ENCODE measurements at places on chromosomes 5 and 9.

GRCh38 chr5:1293416-1294205, 1.3 kb downstream of the TERT start:
- peaks cover 5% of the 10 kb centered on the region for H3K4me1 ChIP-seq
- peak overlapping the region; percentile 66 for H3K4me3 ChIP-seq
- H3K27me3 ChIP-seq: peaks cover 52% of the 10 kb centered on the region
- no peak overlapping the region for H3K27ac ChIP-seq
- peaks cover 3% of the 10 kb centered on the region for H3K36me3 ChIP-seq

GRCh38 chr9:70478963-70479641, 64.6 kb upstream of the KLF9 start:
- no peak overlapping the region for H3K4me3 ChIP-seq
- no peak for DNase-seq
- peaks cover 15% of the 10 kb centered on the region for H3K27me3 ChIP-seq
- H3K4me1 ChIP-seq: peaks cover 37% of the 10 kb centered on the region
- no peak overlapping the region for H3K27ac ChIP-seq

GRCh38 chr5:87393331-87393730, 19.4 kb downstream of the CCNH start:
- no peak for DNase-seq
- H3K27me3 ChIP-seq: peaks cover 2% of the 10 kb centered on the region
- no peaks in the 10 kb centered on the region for H3K4me1 ChIP-seq
- no peak overlapping the region for H3K4me3 ChIP-seq

- peaks cover 11% of the 10 kb centered on the region for H3K4me1 ChIP-seq
- peaks cover 15% of the 10 kb centered on the region for H3K36me3 ChIP-seq
- no peak for DNase-seq
- H3K27ac ChIP-seq: no peak within 1 kb of the TSS
These were observed at the start of gene LTC4S for GRCh38 chr5:179793468-179794139. LTC4S (plus strand) TSS chr5:179793986; CDS start chr5:179794081, 95 bp downstream.

DNA sequence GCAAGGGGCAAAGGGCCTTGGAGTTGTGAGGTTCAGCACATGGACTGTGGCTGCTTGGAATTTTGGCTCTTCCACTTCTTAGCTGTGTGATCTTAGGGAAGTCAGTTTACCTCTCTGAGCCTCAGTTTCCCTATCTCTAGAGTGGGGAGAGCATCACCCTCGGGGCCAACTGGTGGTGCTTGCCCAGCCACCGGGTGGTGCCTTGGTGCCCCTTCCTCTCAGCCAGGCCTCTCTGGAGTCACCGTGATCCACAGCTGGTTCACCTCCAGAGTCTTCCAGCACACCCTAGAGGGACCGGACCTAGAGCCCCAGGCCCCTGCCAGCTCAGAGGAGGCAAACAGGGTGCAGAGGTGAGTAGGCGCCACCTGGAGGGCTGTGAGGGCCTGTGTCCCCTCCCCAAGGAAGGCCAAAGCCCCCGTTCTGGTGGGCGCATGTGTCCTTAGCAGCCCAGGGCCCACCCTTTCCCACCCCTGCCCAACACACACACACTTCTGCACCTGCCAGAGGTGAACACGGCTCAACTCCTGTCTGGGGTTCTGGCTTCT, 7.7 kb downstream of the ADGRD2 start:
- H3K27me3 ChIP-seq: peaks cover 57% of the 10 kb centered on the region
- H3K4me3 ChIP-seq: no peak overlapping the region
- no peak overlapping the region for H3K27ac ChIP-seq

DNA sequence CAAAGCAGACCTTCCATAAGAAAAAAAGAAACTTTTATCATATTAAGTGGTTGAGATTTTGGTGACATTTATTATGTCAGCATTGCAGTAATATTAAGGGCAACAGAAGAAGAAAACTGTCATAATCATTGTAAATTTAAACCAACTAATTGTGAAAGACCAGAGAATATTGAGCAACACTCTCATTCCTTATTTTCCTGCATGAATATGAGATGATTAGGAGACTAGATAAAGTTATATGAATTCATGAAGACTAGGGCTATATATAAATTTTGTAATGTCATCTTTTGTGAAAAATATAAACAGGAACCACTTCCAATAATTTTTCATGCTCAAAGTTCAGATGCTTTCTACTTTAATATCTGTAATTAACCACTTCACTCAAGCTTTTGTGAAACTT, 974.5 kb upstream of the CDH10 start:
- no peak overlapping the region for H3K4me3 ChIP-seq
- no peaks in the 10 kb centered on the region for H3K27me3 ChIP-seq
- peak overlapping the region; percentile 30 for H3K27ac ChIP-seq
- H3K4me1 ChIP-seq: no peaks in the 10 kb centered on the region
- no peak for DNase-seq

- H3K36me3 ChIP-seq: no peaks in the 10 kb centered on the region
- H3K27me3 ChIP-seq: no peaks in the 10 kb centered on the region
- no peaks in the 10 kb centered on the region for H3K4me1 ChIP-seq
- DNase-seq: no peak
- no peak overlapping the region for H3K4me3 ChIP-seq
These were observed 1.9 kb upstream of the ORM2 start for GRCh38 chr9:114327749-114328148.

DNA sequence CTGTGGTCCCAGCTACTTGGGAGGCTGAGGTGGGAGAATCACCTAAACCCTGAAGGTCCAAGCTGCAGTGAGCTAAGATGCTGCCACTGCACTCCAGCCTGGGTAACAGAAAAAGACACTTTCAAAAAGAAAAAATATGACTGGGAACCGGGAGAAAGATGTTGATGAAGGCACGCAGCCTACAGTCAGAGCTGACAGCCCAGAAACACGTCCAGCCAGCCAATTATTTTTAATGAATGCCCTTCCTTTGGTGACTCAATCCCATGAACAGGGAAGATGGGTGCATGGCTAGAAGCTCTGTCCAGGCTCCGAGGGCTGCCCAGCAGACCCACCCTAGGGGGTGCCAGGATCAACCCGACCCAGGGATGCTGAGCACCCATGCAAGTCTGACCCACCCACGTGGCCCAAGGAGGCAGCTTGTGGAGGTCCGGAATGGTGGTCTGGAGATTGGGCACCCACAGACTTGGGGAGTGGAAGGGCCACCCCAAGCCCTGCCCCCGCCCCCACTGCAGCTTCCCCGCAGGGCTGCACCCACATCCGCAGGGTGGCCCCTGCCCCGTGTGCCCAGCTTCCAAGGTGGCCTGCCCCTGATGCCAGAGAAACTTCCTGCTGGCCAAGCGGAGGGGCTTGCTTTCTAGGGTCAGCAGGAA, 51.0 kb downstream of the ADAMTS2 start:
- H3K27ac ChIP-seq: no peak overlapping the region
- H3K27me3 ChIP-seq: peaks cover 4% of the 10 kb centered on the region
- no peak overlapping the region for H3K4me3 ChIP-seq
- peaks cover 74% of the 10 kb centered on the region for H3K4me1 ChIP-seq

- H3K36me3 ChIP-seq: peaks cover 4% of the 10 kb centered on the region
- no peak overlapping the region for H3K27ac ChIP-seq
- peaks cover 37% of the 10 kb centered on the region for H3K27me3 ChIP-seq
- DNase-seq: peak; percentile 80
- H3K4me1 ChIP-seq: peaks cover 26% of the 10 kb centered on the region
- H3K4me3 ChIP-seq: no peak overlapping the region
These were observed 4.3 kb upstream of the AHRR start for GRCh38 chr5:317086-317811.

- no peaks in the 10 kb centered on the region for H3K4me1 ChIP-seq
- no peak overlapping the region for H3K4me3 ChIP-seq
- no peaks in the 10 kb centered on the region for H3K36me3 ChIP-seq
- no peak for DNase-seq
These were observed 154.1 kb downstream of the CARTPT start for GRCh38 chr5:71873191-71873591.

All from nephron progenitor cell (in vitro differentiated cells).